ENCODE measurements at places on chromosomes 11 and 22. TPM values are rescaled to one million over a fixed set of nuclear protein-coding genes. Genes with fewer than 3 reads are reported as not detected.

DNA sequence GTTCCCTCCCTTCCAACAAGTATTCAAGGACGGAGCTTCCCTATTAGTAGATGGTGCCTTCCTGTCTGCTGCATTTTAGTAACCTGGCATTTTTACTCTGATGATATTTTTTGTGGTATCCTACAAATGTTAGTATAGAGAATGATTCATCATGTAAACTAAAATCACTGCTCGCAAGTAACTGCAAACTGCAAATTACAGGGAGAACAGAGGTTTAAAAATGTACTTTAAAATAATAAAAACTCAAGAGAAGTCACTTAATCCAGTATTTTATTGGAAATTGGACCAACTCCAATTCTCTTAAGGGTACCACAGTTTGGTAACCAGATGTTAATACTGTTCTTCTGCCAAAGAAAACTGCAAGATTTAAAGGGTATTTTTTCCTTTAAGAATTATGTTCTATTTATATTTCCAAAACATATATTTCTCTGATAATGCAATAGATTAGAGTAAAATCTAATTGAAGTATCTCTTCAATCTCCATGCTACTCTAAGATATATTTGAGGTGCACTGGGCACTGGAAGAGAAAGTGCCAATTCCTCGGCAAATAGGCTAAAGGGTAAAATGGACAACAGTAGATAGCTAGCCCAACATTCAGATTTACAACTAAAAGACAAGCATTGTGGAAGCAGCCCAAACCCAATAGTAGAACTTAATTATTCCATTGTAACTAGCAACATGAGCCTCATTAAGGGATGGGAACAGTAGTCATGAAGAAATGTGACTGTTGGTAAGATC, 298.0 kb downstream of the TTC28 start:
- no peaks in the 10 kb centered on the region for H3K36me3 ChIP-seq
- peaks cover 4% of the 10 kb centered on the region for H3K4me1 ChIP-seq
- DNase-seq: no peak

DNA sequence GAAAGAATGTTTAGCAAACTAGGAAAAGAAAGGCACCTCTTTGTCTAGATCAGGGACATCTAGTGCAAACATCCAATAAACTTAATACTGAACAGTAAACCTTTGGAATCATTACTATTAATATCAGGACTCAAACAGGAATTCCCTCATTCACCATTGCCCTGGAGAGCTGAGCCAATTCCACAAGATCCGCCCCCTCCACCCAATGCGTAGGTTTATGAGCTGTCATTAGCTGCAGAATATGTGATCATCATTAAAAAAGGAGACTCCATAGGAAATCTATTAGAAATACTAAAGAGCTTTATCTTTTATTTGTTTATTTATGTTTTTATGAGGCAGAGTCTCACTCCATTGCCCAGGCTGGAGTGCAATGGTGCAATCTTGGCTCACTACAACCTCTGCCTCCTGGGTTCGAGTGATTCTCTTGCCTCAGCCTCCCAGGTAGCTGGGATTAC, 5.5 kb downstream of the IL17REL start:
- H3K4me1 ChIP-seq: peaks cover 7% of the 10 kb centered on the region
- no peaks in the 10 kb centered on the region for H3K36me3 ChIP-seq
- no peak overlapping the region for H3K4me3 ChIP-seq
- DNase-seq: no peak
- no peak overlapping the region for H3K27ac ChIP-seq

DNA sequence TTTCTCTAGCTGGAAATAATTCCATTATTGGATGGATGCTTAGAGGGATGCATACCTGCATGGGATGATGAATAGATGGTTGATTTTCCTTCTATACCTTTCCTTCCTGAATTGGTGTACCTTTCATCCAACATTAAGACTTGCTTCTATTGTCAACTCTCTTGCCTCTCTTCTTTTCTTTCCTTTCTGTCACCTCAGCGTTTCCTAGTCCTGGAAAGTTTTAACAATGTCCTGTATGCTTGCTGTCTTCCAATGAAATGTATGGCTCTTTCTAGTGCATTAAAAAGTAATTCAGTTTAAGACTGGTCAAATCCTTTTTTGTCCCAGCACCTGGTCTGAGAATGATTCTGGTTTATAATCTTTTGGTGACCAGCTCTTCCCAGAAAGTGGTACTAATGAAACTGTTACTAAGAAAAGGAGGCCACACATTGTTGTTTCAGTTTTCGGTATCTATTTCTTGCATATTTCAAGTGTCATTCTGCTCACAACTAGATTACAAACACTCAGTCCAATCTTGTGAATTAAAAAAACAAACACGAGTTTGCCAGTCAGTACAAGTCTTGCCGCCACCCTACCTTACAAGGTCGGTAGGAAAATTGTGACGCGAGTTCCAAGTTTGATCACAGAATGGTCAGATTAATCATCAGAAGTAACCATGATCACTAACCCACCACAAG, 8.0 kb downstream of the POU2AF1 start:
- H3K36me3 ChIP-seq: no peaks in the 10 kb centered on the region
- H3K4me3 ChIP-seq: no peak overlapping the region
- no peak overlapping the region for H3K27ac ChIP-seq

GRCh38 chr11:65546217-65546958, 11.8 kb downstream of the LTBP3 start:
- no peaks in the 10 kb centered on the region for H3K36me3 ChIP-seq
- DNase-seq: peak; percentile 100
- peak overlapping the region; percentile 25 for H3K4me3 ChIP-seq
- no peaks in the 10 kb centered on the region for H3K27me3 ChIP-seq

DNA sequence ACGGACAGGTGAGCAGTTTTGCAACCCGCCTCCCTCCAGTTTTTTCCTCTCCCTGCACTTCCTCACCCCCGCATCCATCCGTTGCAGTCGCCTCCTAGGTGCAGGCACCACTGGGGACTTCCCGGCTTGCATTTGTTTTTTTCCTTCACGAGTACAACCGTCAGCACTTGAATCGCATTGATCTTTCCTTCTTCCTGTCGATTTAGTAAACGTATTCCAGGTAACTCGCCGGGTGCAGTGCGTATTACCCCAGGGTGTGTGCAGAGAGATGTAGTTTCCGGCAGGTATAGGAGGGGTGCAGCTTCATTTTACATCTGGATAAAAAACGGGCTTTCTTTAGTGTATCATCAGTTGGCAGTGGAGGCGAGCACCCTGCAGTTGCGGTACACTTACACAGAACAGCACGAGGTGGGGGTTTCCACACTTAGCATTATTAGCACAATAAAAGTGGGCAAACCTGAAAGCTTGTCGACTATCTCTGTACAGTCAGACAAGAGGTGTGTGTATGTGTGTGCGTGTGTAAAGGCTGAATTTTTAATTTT, at the start of gene SORL1-AS1:
TSS of gene SORL1-AS1 (minus strand) at position 359 of the 542 bp plus-strand sequence.
- H3K4me1 ChIP-seq: peaks cover 87% of the 10 kb centered on the region
- H3K27me3 ChIP-seq: peaks cover 14% of the 10 kb centered on the region

- peaks cover 97% of the 10 kb centered on the region for H3K36me3 ChIP-seq
- no peak overlapping the region for H3K27ac ChIP-seq
- DNase-seq: no peak
- peaks cover 13% of the 10 kb centered on the region for H3K4me1 ChIP-seq
Measured at GRCh38 chr11:6219359-6219758, 14.0 kb downstream of the C11orf42 start.

- H3K27ac ChIP-seq: peak overlapping the region; percentile 96
- H3K27me3 ChIP-seq: no peaks in the 10 kb centered on the region
- no peaks in the 10 kb centered on the region for H3K36me3 ChIP-seq
Measured at GRCh38 chr11:62544581-62545436, 1.8 kb downstream of the AHNAK start.

The CABP4 gene
- total RNA-seq: 2.0 TPM

The CNGA4 gene
- total RNA-seq: not detected
